Bone marrow (tissue), 2 donors: ENCODE measurements at places on chromosomes 3 and 15.

GRCh38 chr3:70982700-70983140, 600.8 kb downstream of the FOXP1 start:
- DNase-seq: no peak

DNA sequence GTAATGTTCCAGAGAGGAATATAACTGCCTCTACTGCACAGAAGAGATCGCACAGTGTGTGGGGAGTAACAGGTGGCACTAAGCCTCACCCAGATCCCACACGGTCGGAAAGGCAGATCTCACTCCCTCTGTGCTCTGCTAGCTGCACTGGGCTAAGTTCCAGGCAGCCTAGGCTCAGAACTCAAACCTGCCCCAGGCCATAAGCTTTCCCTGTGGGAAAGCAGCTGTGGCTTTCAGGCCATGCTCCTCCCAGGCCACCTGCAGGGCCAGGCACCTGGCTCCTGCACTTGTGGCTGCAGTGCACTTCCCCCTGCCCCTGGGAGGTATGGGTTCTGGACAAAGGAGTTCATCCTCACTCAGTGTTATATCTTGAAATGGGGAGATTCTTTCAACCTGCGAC, 27.5 kb downstream of the PCCB start:
- no peak for DNase-seq

GRCh38 chr3:40309925-40310695, 603 bp downstream of the EIF1B start:
- no peak for DNase-seq

DNA sequence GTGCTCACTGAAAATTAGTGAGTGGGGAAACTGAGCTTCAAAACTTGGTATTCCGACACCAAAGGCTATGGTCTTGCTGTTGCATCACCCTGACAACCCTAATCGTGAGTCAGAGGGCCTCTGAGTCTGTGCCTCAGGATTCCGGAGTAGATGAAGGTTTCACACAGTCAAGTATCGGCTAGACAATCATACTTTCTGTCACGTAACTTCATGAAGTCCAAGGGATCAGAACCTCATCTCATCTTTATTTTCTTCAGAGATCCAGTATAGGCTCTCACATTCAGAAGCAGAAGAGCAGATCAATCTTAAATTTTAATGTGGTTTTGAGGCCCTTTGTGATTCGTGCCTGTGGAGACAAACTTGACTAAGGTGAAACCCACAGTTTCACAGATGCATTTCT, 26.1 kb upstream of the NECTIN3 start:
- DNase-seq: no peak

- DNase-seq: no peak
Observed at GRCh38 chr3:10641760-10642159, 136.4 kb upstream of the ATP2B2 start.

DNA sequence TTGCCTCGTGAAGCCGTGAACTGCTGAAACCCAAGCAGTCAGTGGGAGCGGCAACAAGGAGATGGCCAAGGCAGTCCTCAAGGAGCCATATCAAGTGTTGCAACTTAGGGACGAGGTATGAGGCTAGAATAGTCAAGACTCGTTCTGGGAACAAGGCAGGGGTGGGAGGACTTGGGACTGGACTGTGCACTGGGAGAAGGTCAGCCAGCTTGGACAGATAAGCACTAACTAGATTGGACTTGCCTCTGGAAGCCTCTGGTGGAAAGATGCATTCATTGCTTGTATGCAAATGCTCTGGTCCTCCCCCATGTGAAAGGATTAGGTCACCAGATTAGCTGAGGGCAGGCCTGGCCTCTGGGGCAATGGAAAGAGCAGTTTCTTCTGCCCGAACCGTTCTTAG, 123.3 kb upstream of the CTNNB1 start:
- no peak for DNase-seq

DNA sequence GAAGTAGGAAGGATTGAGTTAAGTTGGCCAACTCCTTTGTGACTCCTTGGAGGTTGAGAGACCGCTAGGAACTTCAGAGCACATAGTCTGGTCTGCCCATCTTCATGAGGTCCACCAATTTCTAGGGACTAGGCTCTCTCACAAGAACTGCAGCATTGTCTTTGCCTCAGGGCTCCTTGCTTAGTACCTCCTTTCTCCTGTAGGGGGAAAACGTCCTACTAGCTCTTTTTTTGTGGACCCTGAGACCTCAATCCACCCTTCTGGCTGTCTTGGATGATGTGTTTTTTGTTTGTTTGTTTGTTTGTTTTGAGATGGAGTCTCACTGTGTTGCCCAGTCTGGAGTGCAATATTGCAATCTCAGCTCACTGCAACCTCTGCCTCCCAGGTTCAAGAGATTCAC, 21.6 kb downstream of the REC114 start:
- no peak for DNase-seq

- DNase-seq: no peak
Observed at GRCh38 chr3:102979682-102980354, 545.0 kb downstream of the ZPLD1 start.

- no peak for DNase-seq
Observed at GRCh38 chr3:52779837-52780585, 2.6 kb downstream of the ITIH1 start.

- no peak for DNase-seq
Observed at GRCh38 chr3:129482721-129483120, 42.7 kb downstream of the IFT122 start.

DNA sequence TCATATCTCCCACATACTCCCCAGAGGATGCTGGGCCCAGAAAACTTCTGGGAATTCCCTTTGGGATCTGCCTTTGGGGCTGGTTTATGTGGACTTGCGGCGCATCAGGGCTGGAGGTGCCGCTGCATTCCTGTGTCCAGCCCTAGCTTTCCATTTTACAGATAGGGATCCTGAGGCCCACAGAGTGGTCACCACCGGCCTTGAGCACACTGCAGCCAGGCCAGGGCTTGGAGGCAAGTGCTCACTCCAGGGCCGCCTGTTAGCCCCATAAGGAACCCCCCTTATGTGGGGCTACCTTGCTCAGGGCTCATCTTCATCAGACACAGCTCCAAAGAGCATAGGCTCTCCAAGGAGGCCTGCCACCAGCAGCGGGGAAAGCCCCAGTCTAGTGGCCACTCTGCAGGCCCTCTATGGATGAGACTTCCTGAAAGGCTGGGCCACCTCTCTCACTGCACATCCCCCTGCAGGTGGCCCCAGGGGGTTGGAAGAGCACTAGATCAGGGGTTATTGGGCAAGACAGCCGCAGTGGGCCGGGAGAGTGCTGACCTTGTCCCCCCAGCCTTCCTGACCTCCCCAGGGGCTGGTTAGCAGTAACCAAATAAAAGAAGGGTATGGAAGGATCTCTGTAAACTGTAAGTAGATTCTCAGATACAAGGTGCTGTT, 9.2 kb upstream of the ATP2B2 start:
- DNase-seq: no peak

DNA sequence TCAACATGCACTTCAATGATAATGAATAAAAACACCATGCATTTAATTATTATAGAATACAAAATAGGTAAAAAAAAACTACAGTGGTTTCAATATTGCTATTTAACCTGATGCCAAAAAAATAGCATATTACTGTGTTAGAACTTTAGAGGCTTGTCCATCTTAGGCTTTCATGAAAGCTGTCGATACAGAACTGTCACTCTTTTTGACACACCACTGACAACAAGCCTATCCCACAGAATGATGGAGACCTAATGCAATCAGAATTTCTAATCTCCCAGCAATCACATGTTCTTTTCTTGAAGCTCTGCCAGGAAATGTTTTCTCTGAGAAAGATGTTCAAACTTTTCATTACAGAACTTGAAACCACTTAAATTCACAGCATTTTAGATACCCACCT, 490.3 kb upstream of the EPHA6 start:
- no peak for DNase-seq

GRCh38 chr3:193229851-193230420, 11.1 kb upstream of the PLAAT1 start:
- DNase-seq: no peak

GRCh38 chr3:111200027-111200426, 128.4 kb downstream of the NECTIN3 start:
- DNase-seq: no peak

GRCh38 chr3:180116658-180117057, 79.9 kb upstream of the PEX5L start:
- no peak for DNase-seq

DNA sequence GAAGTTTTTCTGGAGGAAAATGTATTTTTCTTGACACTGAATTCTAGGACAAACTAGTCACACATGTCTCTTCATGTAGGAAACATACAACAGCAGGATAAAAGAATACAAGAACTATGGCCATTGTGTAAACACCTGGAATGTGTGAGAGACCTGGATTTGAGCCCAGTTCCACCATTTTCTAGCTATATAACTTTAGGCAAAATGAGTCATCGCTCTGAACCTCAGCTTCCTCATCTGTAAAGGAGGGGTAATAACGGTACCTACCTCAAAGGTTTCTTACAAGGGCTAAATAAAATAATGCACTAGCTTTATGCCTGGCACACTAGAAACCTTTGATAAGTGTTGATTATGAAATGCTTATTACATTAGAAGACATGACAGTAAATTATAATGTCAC, 57.8 kb downstream of the RIOX2 start:
- DNase-seq: no peak

GRCh38 chr3:124315215-124316033, 323.5 kb upstream of the ROPN1 start:
- DNase-seq: no peak

GRCh38 chr3:127120851-127121647, 71.9 kb upstream of the PRR23E start:
- no peak for DNase-seq

DNA sequence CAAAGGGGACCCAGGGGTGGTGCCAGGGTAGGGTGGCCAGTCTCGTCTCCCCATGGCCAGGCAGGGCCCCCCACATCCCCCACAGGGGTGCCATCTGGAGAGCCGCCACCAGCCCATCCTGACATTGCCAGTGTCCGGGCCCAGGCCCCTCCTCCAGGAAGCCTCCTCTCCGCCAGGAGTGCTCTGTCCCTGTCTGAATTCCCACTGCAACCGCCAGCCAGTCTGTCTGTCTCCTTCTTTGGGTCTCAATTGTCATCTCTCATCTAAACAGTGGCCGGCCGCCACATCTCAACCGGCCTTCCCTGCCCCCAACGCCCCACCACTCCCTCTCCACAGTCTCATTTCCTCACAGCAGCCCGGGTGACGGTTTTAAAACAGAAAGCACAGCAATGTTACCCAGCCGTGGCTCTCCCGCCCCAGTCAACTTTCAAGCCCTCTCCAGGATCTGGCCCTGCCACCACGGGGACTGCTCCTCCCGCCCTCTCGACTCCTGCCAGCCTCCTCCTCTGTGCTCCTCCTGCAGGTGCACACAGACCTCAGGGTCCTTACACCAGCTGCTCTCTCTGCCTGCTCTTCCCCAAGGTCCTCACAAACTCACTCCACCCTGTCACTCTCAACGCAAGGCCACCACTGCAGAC, 57.0 kb downstream of the IQSEC1 start:
- DNase-seq: peak; percentile 57

GRCh38 chr3:167773584-167773983, 38.1 kb downstream of the SERPINI1 start:
- DNase-seq: no peak

DNA sequence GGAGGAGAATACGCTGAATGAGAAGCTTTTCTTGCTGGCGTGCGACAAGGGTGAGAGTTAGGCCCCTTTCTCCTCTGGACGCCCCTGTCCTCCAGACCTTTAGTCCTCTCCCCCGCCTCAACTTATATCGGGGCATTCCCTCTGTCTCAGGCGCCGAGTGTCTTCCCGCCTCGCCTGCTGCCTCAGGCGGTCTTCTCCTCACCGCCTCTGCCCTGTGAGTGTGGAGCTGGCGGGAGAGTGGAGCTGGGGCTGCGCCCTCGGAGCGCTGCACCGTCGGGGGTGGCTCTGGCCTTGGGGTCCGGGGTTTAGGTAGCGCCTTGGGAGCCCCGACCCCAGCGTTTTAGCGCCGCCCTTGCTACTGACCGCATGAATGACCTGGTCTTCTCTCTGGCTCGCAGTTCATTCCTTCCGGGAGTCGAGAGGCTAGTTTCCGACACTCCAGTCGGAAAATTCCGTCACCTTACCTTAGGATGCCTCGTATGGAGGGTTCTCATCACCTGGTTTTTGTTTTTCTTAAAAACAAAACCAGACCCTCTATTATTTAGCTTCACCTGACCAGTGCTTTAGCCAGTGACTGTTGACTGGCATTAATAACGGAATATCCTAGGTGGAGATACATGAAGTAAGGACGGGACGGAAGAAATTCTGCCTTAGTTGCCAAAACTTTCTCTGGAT, 985 bp downstream of the TRPC1 start:
- no peak for DNase-seq

- DNase-seq: no peak
Observed at GRCh38 chr15:40338921-40339620, 1.7 kb downstream of the CCDC9B start.

GRCh38 chr3:124149771-124150170, 157.8 kb upstream of the ROPN1 start:
- DNase-seq: no peak

GRCh38 chr3:127079211-127079610, 96.3 kb downstream of the PLXNA1 start:
- no peak for DNase-seq

GRCh38 chr3:11434563-11435096, 162.4 kb downstream of the ATG7 start:
- DNase-seq: no peak

DNA sequence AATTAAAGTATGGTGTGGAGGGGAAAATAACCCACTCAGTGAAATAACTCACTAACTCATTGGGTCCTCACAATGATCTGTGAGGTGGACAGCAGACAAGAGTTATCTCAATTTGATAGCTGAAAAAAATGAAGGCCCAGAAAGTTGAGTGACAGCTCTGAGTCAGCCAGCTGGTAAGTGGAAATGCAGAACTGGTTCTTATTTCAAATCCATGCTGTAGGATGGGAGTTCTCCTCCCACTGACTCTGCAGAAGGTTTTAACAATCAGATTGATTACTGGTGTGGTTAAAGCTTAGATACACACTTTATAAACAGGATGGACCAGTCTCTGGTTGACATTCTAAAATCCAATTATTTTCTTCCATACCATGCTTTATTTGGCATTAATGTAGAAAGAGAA, 87.0 kb upstream of the LMOD3 start:
- peak; percentile 5 for DNase-seq

DNA sequence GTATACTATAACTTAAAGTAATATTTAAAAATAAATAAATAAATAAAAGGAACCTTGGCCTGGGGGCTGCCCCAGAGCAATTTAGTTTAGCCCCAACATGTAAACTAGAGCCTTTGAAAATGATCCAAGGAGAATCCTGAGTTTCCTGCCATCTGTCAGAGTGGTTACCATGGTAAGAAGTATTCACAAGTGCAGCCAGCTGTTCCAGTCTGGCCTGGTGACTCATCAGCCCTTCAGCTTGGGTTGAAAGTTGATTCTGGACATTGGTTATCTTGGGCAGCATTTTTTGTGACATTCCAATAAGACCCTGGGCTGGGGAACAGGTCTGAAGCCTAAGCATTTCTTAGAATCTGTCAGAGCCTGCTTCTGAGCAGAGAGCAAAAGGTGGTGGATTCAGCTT, 72.7 kb upstream of the LRTM1 start:
- no peak for DNase-seq

- no peak for DNase-seq
Observed at GRCh38 chr3:78917536-78917935, 850.3 kb downstream of the ROBO1 start.

GRCh38 chr3:111368056-111368455, 173.9 kb upstream of the CD96 start:
- no peak for DNase-seq

GRCh38 chr3:171257251-171258203, 202.7 kb downstream of the TNIK start:
- no peak for DNase-seq

GRCh38 chr3:107208796-107209195, 168.4 kb upstream of the CCDC54 start:
- DNase-seq: no peak
